ENCODE measurements at places on chromosomes 12 and 14. TPM values are rescaled to one million over a fixed set of nuclear protein-coding genes. Genes with fewer than 3 reads are reported as not detected.
A peak's percentile ranks its signal among the peaks of the same experiment; 100 is the strongest.

- no peak for DNase-seq
These were observed 157.6 kb upstream of the VASH1 start for GRCh38 chr14:76603713-76604112.

GRCh38 chr12:52539083-52539820 is 13.7 kb downstream of the KRT71 start:
- peak; percentile 14 for DNase-seq

DNA sequence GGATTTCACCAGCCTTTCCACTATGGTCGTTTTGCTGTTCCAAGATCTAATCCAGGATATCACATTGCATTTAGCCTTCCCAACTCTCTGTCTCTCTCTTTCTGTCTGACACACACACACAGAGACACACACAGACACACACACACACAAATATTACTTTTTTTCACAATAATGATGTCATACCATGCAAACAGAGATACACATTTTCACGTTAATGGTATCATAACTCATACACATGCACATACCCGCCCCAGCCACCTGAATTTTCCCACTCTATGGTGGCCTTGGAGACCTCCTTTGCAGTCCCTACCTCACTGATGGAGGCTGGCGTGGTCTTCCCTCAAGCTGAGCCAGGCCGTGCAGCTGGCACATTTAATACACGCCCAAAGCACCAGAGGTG is 7.2 kb upstream of the MYL2 start:
- no peak for DNase-seq

Gene ARHGEF25
- 2.4 TPM for total RNA-seq

Gene SCN8A
- total RNA-seq: 3.1 TPM

All from kidney epithelial cell (primary cell).